ENCODE measurements at places on chromosomes 5 and 9. TPM values are rescaled to one million over a fixed set of nuclear protein-coding genes. Genes with fewer than 3 reads are reported as not detected.
A peak's percentile ranks its signal among the peaks of the same experiment; 100 is the strongest.

GRCh38 chr5:171263181-171263580 is 45.9 kb upstream of the TLX3 start:
- DNase-seq: no peak

DNA sequence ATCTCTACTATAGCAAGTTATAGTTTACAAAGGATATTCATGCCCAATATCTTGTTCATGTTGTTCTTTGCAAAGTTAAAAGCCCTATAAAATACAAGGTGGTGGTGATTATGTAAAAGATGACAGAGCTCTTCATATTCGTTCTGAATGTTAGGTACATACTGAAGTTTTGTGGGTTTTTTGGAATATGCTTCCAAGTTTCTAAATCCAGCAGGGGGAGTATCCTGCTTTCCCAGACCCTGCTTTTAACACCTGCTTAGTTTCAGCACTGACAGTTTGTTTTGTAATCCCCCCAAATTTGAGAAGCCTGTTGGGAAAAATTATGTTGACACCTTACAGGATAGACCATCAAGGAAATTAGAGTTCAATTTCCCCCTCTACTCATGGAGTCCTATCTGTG is 438.3 kb downstream of the SH3GL2 start:
- no peak for DNase-seq

DNA sequence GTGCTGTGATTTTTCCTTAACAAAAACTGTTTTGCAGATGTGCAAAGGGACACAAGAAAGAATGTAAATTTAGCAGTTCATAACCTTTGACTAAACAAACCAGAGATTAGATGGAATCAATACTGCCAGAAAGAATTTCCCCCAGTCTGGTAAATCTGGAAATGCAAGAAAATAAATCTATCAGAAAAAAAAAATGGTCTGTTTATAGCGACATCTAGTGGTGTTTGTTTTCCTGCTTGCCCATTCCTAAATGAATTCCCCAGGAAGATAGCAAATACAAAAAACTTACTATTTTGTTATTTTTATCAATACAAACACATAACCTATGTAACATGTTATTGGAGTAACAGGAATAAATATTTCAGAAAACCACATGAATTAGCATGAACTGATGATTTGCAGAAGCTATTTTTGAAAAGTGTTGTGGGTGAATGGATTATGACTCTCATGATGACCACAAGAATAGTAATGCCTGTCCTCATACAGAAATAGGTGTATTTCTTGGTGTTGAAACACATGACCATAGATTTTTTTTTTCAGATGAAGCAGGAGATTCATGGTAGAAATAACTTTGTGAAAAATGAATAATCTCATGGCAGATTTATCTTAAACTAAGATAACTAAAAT is 1703.8 kb downstream of the MAT2B start:
- DNase-seq: peak; percentile 7

LOX gene
- 71.8 TPM for polyA plus RNA-seq

OMD gene
- 1.8 TPM for polyA plus RNA-seq

- DNase-seq: no peak
Observed at GRCh38 chr5:111922344-111922743, 165.3 kb upstream of the NREP start.

DNA sequence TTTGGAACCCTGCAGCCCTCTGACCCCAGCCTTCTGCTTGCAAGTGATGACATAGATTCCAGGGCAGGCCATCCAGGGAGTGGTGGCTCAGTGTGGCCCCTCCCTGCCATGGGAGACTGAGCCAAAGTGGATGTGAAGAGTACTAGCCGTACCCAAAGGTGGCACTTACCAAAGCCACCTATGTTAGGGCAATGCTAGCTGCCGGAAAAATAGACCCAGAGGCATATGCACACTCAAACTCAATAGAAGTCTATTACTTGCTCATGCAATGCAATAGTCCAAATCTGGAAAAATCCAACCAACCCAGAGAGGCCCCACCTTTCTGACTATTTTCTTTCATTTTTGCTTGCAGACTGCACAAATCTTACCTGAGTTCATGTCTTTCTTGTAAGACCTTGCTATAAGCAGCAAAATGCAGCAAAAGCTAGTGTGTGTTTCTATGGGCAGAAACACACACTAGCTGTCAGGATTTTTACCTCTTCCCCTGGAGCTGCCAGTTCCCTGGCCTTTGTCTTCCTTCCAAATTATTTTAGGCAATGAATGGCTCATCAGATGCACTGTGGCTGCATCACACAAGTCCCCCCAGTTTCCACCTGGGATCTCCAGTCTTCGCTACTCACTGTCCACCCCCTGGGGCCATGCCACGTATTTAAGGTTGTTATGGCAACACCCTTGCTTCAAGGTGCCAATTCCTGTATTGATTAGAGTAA is 74.0 kb downstream of the HRH2 start:
- no peak for DNase-seq

NUTM2G gene
- polyA plus RNA-seq: 0.53 TPM

- no peak for DNase-seq
Observed at GRCh38 chr5:119019501-119019900, 31.2 kb upstream of the DTWD2 start.

DNA sequence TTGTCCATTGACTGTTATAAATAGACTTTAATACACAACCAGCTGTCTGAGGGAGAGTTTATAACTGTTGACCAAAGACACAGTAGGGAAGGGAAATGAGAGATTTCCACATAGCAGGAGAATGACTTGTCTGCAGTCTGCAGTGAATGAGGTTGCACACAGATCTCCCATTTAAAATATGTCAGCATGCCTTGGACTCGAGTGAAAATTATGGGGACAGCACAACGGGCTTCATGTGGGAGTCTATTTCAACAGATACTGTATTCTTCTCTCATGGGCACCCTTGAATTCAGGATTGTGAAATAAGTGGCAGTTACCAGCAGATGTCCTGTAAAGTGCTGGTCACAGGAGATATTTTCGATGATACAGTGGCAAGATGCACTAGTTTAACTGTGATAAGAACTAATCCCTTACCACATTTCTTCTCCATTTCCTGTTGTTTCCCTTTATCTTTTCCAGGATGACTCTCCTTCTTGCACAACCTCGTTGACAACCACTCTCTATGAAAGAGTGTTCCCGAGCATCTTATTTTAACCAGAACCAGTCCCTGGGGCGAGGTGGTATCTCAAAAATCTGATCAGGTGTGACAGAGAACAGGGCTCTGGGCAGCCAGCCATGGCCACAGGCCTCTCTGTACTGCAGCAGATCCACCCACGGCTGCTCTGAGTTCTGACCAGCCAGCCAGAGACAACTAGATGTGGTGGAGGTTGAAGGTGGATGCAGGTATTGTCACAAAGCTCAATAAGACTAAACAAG is 51.5 kb upstream of the MAP3K1 start:
- DNase-seq: no peak

GRCh38 chr9:85117831-85118230 is 448.3 kb downstream of the NTRK2 start:
- no peak for DNase-seq

DNA sequence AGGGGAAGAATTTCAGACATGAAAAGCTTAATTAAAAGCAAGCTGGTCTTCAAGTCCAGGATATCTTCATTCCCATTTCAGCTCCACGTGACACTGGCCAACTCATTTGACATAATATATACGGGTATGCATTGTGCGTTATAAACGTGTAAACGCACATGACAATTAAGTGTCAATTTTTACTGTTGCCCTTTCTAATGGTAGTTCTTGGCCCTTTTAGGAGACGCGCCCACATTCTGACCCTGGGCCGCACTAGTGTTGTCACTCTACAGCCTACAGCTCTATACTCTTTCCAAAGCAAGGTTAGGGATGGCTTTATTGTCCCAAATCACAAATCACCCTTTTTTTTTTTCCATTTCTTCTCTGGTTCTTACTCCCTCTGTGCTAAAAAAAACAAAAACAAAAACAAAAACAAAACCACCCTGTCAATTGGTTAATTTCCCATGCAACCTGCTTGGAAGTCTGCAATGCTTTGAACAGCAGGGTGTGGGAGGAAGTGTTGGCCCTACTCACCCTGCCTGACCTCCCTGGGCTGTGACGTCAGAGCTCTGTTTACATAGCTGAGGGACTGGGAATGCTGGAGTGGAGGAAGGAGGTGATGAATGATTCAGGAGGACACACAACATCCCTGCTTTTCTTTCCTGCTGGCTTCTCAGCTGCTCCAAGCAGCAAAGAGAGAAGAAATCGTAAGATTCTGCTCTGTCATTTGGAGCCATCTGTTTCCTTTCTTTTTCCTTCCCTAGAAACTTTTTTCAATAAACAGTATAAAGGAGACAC is 19.3 kb downstream of the RFK start:
- peak; percentile 64 for DNase-seq

HTR1A gene
- not detected for polyA plus RNA-seq

All from right renal pelvis (tissue), 4 donors.